ENCODE measurements at places on chromosomes 5 and 9.
A peak's percentile ranks its signal among the peaks of the same experiment; 100 is the strongest.

- H3K36me3 ChIP-seq, result peaks cover 2% of the 10 kb centered on the region
- peaks cover 77% of the 10 kb centered on the region for H3K27me3 ChIP-seq
- no peak overlapping the region for H3K27ac ChIP-seq
Measured at GRCh38 chr9:126674365-126675146, 60.8 kb downstream of the LMX1B start.

- no peak for DNase-seq
- no peaks in the 10 kb centered on the region for H3K27me3 ChIP-seq
- peak overlapping the region; percentile 91 for H3K4me3 ChIP-seq
- peaks cover 25% of the 10 kb centered on the region for H3K36me3 ChIP-seq
Measured at GRCh38 chr9:134134949-134135342, 936 bp upstream of the WDR5 start.

DNA sequence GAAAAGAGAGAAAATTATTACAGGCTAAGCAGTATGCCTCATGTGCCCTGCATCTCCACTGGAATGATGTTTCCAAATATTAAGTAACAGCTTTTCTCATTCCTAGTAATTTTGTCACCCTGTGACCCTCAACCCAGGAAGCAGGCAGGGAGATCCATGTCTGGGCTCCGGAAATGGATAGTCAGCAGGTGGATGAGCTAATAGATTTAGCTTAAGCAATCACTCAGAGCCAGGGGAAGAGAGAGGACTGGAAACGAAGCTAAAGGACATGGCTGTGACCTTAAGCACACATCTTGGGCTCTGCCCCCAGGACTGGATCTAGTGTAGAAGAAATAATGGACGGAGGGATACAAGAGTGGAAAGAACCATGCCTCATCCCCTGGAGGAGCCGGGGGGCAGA lies 89.5 kb downstream of the ARSB start:
- no peaks in the 10 kb centered on the region for H3K4me1 ChIP-seq
- no peak overlapping the region for H3K4me3 ChIP-seq
- H3K27ac ChIP-seq, result no peak overlapping the region
- H3K27me3 ChIP-seq, result no peaks in the 10 kb centered on the region
- DNase-seq, result no peak

DNA sequence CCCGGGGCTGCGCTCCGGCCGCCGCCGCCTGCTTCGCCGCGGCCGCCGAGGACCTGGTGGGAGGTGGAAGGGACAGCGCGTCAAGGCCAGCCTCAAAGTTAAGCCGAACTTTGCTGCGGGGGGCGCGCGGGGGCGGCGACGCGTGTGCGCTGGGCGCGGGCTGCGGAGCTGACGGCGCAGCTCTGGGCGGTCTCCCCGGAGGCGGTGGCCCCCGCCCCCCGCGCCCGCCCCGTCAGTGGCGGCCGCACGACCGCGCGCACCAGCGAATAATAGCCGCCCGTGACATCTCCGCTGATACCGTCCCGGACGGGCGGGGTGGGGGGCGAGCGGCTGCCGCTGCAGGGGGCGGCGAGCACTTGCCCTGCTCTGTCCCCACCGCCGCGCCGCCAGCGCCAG lies 579 bp upstream of the FAM78A start:
- H3K36me3 ChIP-seq, result peaks cover 47% of the 10 kb centered on the region
- peak overlapping the region; percentile 97 for H3K4me3 ChIP-seq
- no peak overlapping the region for H3K27ac ChIP-seq
- no peak for DNase-seq
- peaks cover 5% of the 10 kb centered on the region for H3K27me3 ChIP-seq

- no peak overlapping the region for H3K4me3 ChIP-seq
- H3K4me1 ChIP-seq, result no peaks in the 10 kb centered on the region
- H3K36me3 ChIP-seq, result no peaks in the 10 kb centered on the region
- no peaks in the 10 kb centered on the region for H3K27me3 ChIP-seq
- no peak for DNase-seq
Measured at GRCh38 chr5:22473886-22474285, 379.3 kb downstream of the CDH12 start.

GRCh38 chr9:89605465-89606048 lies 745 bp downstream of the GADD45G start:
- H3K27ac ChIP-seq, result peak overlapping the region; percentile 92

GRCh38 chr5:148973455-148973854 lies 89.4 kb downstream of the SH3TC2 start:
- no peak overlapping the region for H3K4me3 ChIP-seq
- H3K27me3 ChIP-seq, result peaks cover under 1% of the 10 kb centered on the region

- H3K27ac ChIP-seq, result no peak overlapping the region
- H3K36me3 ChIP-seq, result no peaks in the 10 kb centered on the region
- no peaks in the 10 kb centered on the region for H3K27me3 ChIP-seq
- no peak for DNase-seq
Measured at GRCh38 chr9:35579130-35579529, 25.9 kb upstream of the TESK1 start.

DNA sequence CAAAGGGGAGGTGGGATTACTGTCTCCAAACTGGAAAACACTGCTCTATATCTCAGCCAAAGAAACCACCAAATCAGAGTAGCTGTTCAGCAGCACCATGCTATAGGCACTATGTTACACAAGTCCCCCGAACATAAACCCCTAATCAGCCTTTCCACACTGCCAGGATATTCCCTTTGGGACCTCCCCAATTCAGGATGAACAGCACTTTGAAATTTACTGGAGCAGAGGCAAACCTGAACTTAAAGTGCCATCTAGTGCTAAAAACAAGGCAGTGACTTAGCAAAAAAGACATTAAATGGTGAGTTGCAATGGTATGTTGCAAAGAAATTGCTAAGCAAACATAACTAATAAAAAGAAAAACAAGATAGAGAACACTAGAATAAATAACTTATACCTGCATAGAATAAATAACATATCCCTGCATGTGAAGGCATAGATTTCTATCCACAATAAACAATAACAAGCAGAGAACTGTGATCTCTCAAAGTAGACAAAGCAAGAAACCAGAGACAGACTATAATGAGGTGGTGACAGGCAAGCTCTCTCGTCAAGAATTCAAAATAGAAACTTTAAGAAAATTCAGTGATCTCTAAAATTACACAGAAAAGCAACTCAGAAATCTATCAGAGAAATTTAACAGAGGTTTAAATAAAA lies 584.4 kb upstream of the ACO1 start:
- DNase-seq, result no peak
- no peaks in the 10 kb centered on the region for H3K27me3 ChIP-seq
- no peaks in the 10 kb centered on the region for H3K36me3 ChIP-seq
- no peak overlapping the region for H3K4me3 ChIP-seq
- no peak overlapping the region for H3K27ac ChIP-seq

DNA sequence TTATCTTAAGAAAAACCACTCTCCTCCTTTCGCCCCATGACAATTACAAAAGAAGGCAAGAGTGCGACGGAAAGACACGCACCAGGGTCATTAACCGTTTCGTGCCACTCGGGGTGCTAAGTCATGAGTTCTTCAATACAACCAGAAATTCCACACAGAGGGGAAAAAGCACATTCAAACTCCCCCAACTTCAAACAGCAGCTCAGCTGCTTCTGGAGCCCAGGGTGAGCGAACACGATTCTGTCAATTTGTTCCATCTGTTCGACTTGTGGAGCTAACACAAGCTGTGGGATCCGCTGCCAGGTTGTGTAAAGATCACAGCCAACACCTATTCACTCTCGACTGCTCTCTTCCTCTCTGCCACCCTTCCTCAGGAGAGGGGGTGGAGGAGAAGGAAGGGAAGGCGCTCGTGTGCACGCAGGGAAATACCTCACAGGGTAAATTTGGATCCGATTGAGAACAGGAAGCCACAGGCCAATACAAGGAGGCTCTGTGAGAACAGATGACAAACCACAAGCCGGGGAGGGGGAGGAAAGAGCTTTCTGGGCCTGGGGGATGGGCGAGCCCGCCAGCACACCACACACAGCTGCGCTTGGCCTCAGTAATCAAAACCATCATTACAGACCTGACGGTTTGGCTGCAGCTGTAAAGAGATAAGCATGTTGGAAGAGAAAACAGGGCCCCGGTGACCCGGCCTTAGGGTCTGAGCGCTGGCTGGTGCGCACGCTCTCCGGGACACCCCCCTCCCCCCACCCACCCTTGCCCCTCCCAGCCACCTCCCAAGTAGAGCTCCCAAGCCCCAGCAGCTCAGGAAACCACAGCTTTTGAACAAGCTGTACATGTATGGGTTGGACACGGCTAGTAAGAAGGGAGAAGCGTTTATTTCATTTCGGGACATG lies 54.3 kb downstream of the PTCH1 start:
- H3K27ac ChIP-seq, result peak overlapping the region; percentile 82
- H3K36me3 ChIP-seq, result peaks cover 56% of the 10 kb centered on the region

GRCh38 chr9:27542508-27542907 lies 12.9 kb upstream of the MOB3B start:
- no peak overlapping the region for H3K27ac ChIP-seq
- H3K36me3 ChIP-seq, result peaks cover 7% of the 10 kb centered on the region
- H3K4me1 ChIP-seq, result no peaks in the 10 kb centered on the region
- no peak overlapping the region for H3K4me3 ChIP-seq
- DNase-seq, result no peak

GRCh38 chr5:10339958-10340357 lies 13.5 kb upstream of the MARCHF6 start:
- no peaks in the 10 kb centered on the region for H3K4me1 ChIP-seq
- H3K36me3 ChIP-seq, result no peaks in the 10 kb centered on the region
- DNase-seq, result no peak
- H3K27me3 ChIP-seq, result peaks cover 6% of the 10 kb centered on the region

GRCh38 chr9:13295556-13295955 lies 16.1 kb upstream of the MPDZ start:
- H3K27me3 ChIP-seq, result no peaks in the 10 kb centered on the region
- no peak overlapping the region for H3K27ac ChIP-seq
- H3K36me3 ChIP-seq, result no peaks in the 10 kb centered on the region
- no peaks in the 10 kb centered on the region for H3K4me1 ChIP-seq
- no peak overlapping the region for H3K4me3 ChIP-seq

DNA sequence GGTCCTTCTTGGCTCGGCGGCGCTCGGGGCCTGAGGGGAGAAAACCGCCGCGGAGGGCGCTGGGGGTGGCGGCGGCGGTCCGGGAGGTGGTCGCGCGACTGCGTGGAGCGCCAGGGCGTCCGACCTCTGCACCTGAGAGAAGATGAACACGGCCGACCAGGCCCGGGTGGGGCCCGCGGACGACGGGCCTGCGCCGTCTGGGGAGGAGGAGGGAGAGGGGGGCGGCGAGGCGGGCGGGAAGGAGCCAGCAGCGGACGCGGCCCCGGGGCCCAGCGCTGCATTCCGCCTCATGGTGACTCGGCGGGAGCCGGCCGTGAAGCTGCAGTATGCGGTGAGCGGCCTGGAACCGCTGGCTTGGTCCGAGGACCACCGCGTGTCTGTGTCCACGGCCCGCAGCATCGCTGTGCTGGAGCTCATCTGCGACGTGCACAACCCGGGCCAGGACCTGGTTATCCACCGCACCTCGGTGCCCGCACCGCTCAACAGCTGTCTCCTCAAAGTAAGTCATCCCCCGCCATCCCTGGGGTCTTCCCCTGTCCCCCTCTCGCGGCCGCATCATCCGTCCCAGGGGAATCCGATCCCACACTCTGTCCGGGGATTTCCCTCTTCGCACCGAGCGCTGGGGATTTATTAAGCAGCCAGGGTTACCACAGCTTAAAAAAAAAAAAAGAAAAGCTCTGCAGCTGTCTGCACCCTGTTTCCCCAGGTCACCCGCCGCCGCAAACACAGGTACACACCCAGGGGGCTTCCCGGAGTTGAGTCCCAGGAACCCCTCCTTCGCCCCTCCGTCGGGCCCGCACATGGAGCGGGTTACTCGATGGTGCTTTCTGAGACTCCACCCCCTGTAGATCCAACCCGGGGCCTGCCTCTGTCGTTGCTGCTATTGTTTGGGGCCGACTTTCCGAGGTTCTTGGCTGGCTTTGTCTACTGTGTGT lies at the start of gene GTF3C4:
Gene GTF3C4 (plus strand): TSS at position 8 of the 935 bp plus-strand sequence. CDS start 135 bp downstream, at position 143.
- peaks cover 21% of the 10 kb centered on the region for H3K36me3 ChIP-seq
- H3K4me1 ChIP-seq, result peaks cover 56% of the 10 kb centered on the region
- H3K4me3 ChIP-seq, result peak within 1 kb of the TSS; percentile 95
- peak; percentile 70 for DNase-seq
- no peaks in the 10 kb centered on the region for H3K27me3 ChIP-seq

DNA sequence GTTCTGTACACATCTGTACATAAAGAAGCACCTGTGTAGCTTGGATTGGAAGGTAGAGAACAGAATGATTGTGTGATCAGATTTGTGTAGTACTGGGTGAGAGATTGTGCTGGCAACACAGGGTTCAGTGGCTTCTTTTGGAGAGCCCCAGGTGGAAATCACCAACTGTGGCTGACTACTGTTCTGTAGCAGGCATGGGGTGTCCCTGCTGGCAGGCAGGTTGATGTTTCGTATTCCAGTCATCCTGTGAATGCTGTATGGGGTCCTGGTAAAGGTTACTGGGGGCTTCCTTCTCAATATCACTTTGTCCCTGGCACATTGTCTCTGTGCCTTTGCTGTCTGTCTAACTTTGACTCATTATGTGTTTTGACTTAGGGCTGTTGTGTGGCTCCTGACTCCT lies 5.3 kb downstream of the ASPN start:
- no peak overlapping the region for H3K27ac ChIP-seq
- no peaks in the 10 kb centered on the region for H3K27me3 ChIP-seq
- no peaks in the 10 kb centered on the region for H3K36me3 ChIP-seq

GRCh38 chr5:75324791-75325190 lies 12.2 kb upstream of the HMGCR start:
- no peak overlapping the region for H3K27ac ChIP-seq
- peaks cover 13% of the 10 kb centered on the region for H3K27me3 ChIP-seq
- no peak for DNase-seq
- H3K36me3 ChIP-seq, result no peaks in the 10 kb centered on the region

GRCh38 chr9:119091074-119091473 lies 278.2 kb downstream of the BRINP1 start:
- no peak overlapping the region for H3K27ac ChIP-seq
- peaks cover 4% of the 10 kb centered on the region for H3K36me3 ChIP-seq
- no peak overlapping the region for H3K4me3 ChIP-seq
- no peaks in the 10 kb centered on the region for H3K4me1 ChIP-seq

GRCh38 chr9:114236391-114237138 lies 81.2 kb downstream of the COL27A1 start:
- no peaks in the 10 kb centered on the region for H3K36me3 ChIP-seq
- DNase-seq, result no peak
- H3K27ac ChIP-seq, result no peak overlapping the region
- peaks cover 62% of the 10 kb centered on the region for H3K27me3 ChIP-seq
- H3K4me1 ChIP-seq, result peaks cover 1% of the 10 kb centered on the region
- no peak overlapping the region for H3K4me3 ChIP-seq

GRCh38 chr9:17065062-17065461 lies 69.8 kb upstream of the CNTLN start:
- DNase-seq, result no peak
- H3K27me3 ChIP-seq, result no peaks in the 10 kb centered on the region
- H3K4me1 ChIP-seq, result no peaks in the 10 kb centered on the region
- H3K27ac ChIP-seq, result no peak overlapping the region

GRCh38 chr5:102595332-102595731 lies 96.5 kb upstream of the SLCO6A1 start:
- no peak for DNase-seq
- no peaks in the 10 kb centered on the region for H3K4me1 ChIP-seq
- H3K4me3 ChIP-seq, result no peak overlapping the region
- no peak overlapping the region for H3K27ac ChIP-seq

DNA sequence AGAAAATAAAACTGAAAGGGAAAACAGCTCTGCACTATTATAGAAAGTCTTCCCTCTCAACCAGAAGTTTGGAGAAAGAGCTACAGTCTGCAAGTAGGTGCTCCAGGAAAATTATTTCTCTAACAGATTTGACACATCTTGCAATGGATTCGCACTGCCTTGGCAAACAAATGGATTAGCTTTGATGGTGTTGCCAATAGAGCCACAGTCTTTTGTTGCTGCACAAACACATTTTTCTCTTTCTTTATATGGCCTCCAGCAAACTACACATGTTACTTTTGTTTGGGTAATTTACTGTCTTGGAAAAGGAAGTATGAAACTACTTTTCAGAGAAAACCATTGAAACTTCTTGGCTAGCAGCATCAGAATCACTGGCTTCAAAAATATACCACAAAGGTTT lies 523.1 kb downstream of the EFNA5 start:
- H3K27me3 ChIP-seq, result peaks cover 23% of the 10 kb centered on the region
- H3K4me3 ChIP-seq, result no peak overlapping the region
- DNase-seq, result no peak
- no peaks in the 10 kb centered on the region for H3K36me3 ChIP-seq
- H3K4me1 ChIP-seq, result no peaks in the 10 kb centered on the region
- H3K27ac ChIP-seq, result no peak overlapping the region
